ENCODE measurements at places on chromosomes 2 and 18.

DNA sequence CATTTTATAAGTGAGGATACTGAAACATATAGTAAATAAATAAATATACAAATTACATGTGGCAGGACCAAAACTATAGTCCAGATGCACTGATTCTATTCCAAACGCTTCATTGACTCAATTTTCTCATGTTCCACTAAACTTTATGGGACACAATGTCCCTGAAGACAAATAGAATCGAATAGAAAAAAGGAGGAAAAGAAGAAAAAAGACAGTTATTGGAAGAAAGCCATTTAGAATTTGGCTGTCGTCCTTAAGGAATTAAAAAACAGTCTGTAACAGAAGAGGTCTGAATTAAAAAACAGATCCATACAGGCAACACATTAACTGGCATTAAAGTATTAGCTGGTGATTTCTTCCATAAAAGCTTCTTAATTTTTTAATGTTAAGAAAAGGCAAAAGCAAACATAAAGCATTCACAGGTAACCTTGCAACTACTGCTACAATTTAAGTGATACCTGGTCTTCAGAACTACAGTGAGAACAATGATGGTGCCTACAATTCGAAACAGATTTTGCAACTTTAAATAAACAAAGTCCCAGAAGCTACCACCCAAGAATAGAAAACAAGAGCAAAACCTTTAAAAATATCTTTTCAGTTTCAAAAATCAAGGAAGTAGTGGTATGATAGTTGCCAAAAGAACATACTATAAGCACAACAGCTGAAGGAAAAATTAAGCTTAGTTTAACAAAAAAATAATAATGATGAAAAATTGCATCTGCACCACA, 17.4 kb upstream of the CHAC2 start:
- no peak for DNase-seq

- DNase-seq: no peak
Observed at GRCh38 chr18:69996417-69996816, 48.7 kb upstream of the CD226 start.

- DNase-seq: no peak
Observed at GRCh38 chr2:238141541-238142318, 3.3 kb downstream of the KLHL30 start.

DNA sequence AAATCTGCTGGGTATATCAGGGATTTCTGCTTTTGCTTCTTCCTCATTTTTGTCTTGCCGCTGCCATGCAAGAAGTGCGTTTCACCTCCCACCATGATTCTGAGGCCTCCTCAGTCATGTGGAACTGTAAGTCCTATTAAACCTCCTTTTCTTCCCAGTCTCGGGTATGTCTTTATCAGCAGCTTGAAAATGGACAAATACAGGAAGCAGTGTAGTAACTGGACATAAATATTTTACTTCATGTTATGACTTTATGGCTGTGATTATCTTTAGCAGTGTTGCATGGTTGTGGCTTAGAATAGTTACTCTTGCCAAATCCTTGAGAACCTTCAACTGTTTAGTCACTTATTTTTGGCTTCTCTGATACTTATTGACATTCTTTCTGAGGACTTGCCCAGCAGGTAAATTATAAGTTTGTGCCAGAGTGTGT, 66.2 kb upstream of the DLX2 start:
- no peak for DNase-seq

- DNase-seq: no peak
Observed at GRCh38 chr18:13537022-13537780, 189.2 kb downstream of the FAM210A start.

DNA sequence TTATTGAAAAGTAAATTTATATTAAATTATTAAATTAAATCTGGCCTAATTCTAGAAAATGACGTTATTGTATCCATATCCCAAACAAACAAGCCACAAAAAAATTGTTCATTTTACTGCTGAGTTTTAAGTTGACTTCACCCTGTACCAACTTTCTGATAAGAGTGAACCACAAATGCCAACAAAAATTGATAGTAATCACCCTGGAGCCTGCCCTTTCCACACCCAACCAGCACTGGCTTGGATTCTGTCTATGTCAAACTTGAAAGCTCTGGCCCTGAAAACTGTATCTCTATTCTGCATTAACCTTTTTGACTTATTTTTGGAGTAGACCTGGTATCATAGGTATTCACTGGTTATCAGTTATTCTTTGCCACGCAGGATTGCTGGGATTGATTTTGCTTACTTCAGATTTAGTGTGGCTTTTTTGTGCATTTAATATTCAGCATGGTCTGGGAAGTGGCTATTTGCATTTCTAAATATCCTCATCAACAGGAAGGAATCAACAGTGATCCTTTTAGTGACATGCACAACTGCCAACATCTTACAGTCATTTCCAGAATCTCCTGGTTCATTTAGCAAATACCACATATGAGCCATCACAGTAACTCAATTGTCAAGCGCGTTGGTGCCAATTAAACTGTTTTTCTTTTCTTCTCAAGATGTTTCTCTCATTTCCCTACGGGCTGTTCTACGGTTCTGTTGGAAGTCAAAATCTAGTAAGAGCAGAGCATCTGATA, 11.4 kb upstream of the SRBD1 start:
- DNase-seq: no peak

DNA sequence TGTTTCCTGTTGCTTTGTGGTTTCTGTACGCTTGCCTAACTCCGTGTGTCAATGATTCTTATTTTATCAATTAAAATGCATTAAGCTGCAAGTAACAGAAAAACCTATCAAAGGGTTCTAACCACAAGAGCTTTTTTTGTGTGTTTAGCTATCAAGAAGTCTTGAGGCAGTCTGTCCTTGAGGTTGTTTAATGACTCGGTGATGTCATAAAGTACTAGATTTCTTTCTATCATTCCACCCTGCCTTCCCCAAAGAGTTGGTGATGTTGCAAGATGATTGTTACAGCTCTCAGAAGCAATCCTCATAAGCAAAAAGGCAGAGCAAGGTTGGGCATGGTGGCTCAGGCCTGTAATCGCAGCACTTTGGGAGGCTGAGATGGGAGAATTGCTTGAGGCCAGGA, 51.9 kb upstream of the SPTBN1 start:
- no peak for DNase-seq

- DNase-seq: no peak
Observed at GRCh38 chr2:173607606-173608311, 253.1 kb downstream of the CDCA7 start.

DNA sequence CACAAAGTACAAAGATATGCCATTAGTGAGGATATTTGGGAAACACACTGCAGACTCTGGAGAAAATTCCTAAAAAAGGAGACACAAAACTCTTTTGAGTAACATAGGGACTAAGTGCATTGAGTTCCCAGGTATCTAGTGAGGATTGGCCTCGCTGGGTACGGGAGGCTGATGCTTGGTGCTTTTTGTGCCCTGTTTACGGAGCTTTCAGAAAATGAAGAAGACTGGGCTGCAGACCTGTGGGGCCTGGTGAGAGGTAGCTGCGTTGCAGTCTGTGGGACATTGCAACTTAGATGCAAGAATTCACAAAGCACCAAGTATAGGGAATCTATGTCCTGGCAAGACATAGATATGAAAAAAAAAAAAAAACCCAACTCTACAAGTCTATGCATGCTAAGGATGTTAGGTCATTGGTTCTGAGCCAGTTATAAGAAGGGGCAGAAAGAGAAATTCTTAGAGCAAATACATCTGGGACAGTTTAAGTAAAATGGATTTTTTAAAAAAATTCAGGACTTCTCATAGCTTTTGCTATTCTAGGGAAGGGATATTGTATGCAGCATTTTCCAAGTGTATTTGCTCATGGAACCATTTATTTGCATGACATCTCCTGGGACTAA, 156.0 kb downstream of the SLC4A3 start:
- DNase-seq: no peak

DNA sequence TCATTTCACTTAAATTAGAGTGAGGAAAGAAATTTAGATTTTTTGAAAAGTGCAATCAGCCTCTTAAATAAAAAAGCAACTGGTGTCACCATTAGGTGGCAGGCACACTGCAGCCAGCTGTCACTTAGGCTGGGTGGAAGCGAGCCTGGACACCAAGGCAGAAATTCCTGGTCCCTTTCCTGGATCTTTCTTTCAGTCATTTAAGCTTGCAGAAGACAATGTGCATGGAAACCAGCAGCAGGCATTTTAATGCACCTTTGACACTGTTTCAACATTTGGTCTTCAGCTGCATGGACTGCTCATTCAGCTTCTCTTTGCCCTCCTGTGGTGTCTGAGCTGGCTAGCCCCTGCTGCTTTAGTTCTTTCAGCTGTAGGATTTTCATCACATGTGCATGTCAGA, 61.0 kb downstream of the AQP4 start:
- no peak for DNase-seq

GRCh38 chr2:65686928-65687521, 254.6 kb upstream of the SPRED2 start:
- DNase-seq: no peak

DNA sequence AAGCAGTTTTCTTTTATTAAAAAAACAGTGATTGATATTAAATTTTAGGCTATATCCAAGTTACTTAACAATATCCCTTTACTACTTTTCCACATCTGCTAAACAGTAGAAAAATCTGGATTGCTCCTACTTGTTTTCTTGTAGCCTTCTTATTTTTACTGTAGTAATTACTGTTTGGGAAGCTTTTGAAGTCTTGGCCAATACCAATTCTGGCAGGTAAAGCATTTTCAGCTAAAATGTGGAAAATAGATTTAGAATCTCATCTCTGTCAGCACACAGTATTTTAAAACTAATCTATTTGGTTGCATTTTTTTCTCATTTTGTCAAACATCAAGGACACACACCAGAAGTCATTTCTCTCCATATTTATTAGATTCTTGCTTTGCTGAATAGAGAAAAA, 1485.7 kb upstream of the PIK3C3 start:
- no peak for DNase-seq

- no peak for DNase-seq
Observed at GRCh38 chr2:152874955-152875354, 156.5 kb downstream of the ARL6IP6 start.

- DNase-seq: peak; percentile 48
Observed at GRCh38 chr2:178404368-178404767, 46.6 kb downstream of the PRKRA start.

- DNase-seq: no peak
Observed at GRCh38 chr2:62658891-62659290, 46.6 kb upstream of the EHBP1 start.

- no peak for DNase-seq
Observed at GRCh38 chr18:78006774-78007260, 757.2 kb downstream of the GALR1 start.

- DNase-seq: no peak
Observed at GRCh38 chr2:185954389-185954788, 215.8 kb downstream of the FSIP2 start.

- no peak for DNase-seq
Observed at GRCh38 chr2:287471-287885, 413 bp downstream of the ALKAL2 start.

DNA sequence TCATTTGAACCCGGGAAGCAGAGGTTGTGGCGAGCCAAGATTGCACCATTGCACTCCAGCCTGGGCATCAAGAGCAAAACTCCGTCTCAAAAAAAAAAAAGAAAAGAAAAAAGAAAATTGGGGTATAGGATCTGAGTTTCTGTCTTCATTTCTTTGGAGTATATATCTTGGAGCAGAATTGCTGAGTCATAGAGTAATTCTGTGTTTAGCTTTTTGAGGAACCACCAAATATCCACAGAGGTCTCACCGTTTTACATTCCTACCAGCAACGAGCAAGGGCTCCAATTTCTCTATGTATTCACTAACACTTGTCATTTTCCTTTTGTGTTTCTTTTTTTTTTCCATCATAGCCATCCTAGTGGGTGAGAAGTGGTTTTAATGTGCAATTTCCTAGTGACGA, 87.6 kb upstream of the TEX51 start:
- no peak for DNase-seq

- DNase-seq: no peak
Observed at GRCh38 chr2:176669398-176670174, 400.3 kb downstream of the MTX2 start.
